ENCODE measurements at places on chromosomes 12 and 14. TPM values are rescaled to one million over a fixed set of nuclear protein-coding genes. Genes with fewer than 3 reads are reported as not detected.

Gene SLC38A4
- not detected for total RNA-seq

Gene TC2N
- under 0.01 TPM for total RNA-seq

Gene DPPA3
- total RNA-seq: not detected

Gene JKAMP
- total RNA-seq: 46.1 TPM

Gene RNASE3
- total RNA-seq: not detected

Gene SPRING1
- total RNA-seq: 22.7 TPM

Gene TAS2R31
- total RNA-seq: 5.1 TPM

Gene CMA1
- total RNA-seq: not detected

Gene ADCY4
- total RNA-seq: 37.2 TPM

Gene KLRK1
- total RNA-seq: not detected

Gene SLC38A1
- total RNA-seq: 57.4 TPM

Gene ARL6IP4
- 245 TPM for total RNA-seq

Gene SLCO1B1
- total RNA-seq: not detected

Gene TDRD9
- 1.0 TPM for total RNA-seq

Gene CLEC4E
- not detected for total RNA-seq

Gene NANOG
- total RNA-seq: not detected

Gene SCN8A
- 5.7 TPM for total RNA-seq

Gene OR10P1
- not detected for total RNA-seq

Gene CATSPERB
- not detected for total RNA-seq

Gene TAS2R10
- total RNA-seq: 0.66 TPM

Gene PLBD1
- total RNA-seq: 0.09 TPM

Gene SLC17A8
- not detected for total RNA-seq

Gene C14orf132
- 0.66 TPM for total RNA-seq

Gene SIX6
- not detected for total RNA-seq

Gene SLC7A7
- total RNA-seq: 13.6 TPM

Data from endothelial cell of coronary artery (primary cell).